GM23338 (cell line): ENCODE measurements at places on chromosomes 7 and 10. TPM values are rescaled to one million over a fixed set of nuclear protein-coding genes. Genes with fewer than 3 reads are reported as not detected.

- DNase-seq = no peak
Measured at GRCh38 chr7:122485856-122486255, 181.3 kb upstream of the FEZF1 start.

GRCh38 chr7:27587429-27587828 lies 75.3 kb downstream of the HIBADH start:
- no peak for DNase-seq

GRCh38 chr7:4147926-4148620 lies 534.0 kb upstream of the FOXK1 start:
- peak; percentile 27 for DNase-seq

DNA sequence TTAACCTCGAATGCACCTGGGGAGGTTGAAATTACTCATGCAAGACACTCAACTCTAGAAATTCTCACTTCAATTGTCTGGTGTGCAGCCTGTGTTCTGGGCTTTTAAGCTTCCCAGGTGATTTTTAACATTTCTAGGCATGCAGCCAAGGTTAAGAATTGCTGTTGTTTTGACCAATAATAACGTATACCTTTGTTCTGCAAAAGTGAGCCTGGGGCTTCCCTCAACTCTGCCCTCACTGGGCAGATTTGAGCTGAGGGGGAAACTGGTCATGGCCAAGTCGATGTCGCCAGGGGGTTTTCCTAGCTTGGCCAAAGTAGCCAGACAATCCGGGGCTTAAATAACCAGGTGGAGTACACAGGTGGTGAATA lies 568 bp downstream of the PRSS2 start:
- no peak for DNase-seq

The UPK3B gene
- total RNA-seq = 3.0 and 5.2 TPM in 2 replicates

The CABCOCO1 gene
- total RNA-seq = not detected in 2 replicates
